ENCODE measurements at places on chromosomes 13 and 19.
A peak's percentile ranks its signal among the peaks of the same experiment; 100 is the strongest.

GRCh38 chr13:106036870-106037269 lies 498.6 kb downstream of the EFNB2 start:
- no peak for DNase-seq

GRCh38 chr13:42883142-42883541 lies 101.8 kb downstream of the FAM216B start:
- no peak for DNase-seq

DNA sequence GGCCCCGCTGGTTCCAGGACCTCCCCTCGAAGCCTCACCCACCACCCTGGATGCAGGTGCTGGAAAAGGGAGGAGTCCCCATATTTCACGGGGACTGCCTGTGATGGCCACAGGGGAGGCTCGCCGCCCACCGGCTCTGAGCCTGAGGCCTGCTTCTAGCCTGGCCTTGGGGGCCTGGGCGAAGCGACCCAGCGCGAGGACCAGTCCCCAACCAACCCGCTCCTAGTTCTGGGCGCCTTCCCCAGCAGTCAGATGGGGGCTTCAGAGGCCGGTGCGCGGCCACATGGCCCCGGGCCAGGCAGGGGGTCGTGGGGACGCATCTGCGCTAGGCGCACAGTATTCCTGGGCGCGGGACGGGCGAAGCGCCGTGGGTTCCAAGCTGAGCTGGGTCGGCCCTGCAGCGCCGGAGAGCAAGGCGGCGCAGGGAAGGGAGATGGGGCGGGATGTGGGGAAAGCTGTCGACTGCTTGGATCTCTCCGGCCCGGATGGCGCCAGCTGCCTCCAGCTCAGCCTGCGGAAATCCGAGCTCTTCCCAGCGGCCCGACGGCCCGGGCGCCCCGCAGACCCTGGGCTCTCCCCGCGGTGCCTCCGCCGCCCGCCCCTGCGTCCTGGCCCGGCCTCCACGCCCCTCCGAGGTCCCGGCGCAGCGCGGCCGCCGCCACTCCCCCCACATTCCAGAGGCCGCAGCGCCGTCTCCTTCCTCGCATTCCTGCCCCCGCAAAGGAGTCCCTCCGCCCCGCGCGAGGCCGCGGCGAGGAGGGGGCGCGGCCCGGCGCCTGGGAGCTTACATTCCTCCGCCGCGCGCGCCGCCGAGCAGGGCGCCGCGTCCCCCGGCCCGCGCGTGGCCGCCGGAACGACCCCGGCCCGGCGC lies at the start of gene WTIP:
WTIP (plus strand) TSS at position 788 of the 871 bp plus-strand sequence. CDS start 217 bp downstream, outside the sequence.
- peak; percentile 90 for DNase-seq

- DNase-seq = no peak
Measured at GRCh38 chr13:112761701-112762689, 72.2 kb downstream of the ATP11A start.

- no peak for DNase-seq
Measured at GRCh38 chr13:20969182-20969581, 66.6 kb upstream of the XPO4 start.

- DNase-seq = no peak
Measured at GRCh38 chr19:19170053-19170872, at the start of gene MEF2B. Gene MEF2B (minus strand): TSS chr19:19170263. CDS start chr19:19150735, 19,528 bp downstream.

GRCh38 chr19:21586311-21587116 lies 81.1 kb downstream of the ZNF429 start:
- no peak for DNase-seq

GRCh38 chr13:50613356-50613831 lies 230.1 kb downstream of the DLEU7 start:
- no peak for DNase-seq

DNA sequence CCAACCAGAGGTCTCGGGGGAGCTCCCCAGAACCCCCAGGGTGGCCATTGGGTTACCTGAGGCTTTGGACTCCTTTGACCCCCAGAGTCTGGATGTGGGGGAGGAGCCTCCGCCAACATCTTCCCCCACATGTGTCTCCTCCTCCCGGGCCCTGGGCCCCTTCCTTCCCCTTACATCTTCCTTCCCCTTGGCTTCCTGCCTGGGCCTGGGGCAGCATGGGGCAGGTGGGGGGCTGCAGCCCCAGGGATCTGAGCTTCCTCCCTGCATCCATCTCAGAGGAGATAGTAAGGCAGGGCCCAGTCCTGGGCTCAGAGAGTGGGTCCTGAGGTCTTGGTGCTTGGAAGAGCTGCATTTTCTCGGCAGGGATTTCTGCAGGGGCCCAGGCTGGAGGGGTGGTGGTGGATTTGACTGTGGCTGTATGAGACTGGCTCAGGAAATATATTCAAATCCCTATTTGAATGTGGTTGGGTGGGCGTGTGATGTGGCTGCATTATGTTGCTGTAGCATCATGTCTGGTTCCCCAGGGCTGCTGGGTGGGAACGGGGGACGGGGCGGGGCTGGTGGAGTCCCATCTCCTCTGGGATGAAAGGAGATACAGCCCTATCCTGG lies 919 bp downstream of the VAV1 start:
- DNase-seq = no peak

DNA sequence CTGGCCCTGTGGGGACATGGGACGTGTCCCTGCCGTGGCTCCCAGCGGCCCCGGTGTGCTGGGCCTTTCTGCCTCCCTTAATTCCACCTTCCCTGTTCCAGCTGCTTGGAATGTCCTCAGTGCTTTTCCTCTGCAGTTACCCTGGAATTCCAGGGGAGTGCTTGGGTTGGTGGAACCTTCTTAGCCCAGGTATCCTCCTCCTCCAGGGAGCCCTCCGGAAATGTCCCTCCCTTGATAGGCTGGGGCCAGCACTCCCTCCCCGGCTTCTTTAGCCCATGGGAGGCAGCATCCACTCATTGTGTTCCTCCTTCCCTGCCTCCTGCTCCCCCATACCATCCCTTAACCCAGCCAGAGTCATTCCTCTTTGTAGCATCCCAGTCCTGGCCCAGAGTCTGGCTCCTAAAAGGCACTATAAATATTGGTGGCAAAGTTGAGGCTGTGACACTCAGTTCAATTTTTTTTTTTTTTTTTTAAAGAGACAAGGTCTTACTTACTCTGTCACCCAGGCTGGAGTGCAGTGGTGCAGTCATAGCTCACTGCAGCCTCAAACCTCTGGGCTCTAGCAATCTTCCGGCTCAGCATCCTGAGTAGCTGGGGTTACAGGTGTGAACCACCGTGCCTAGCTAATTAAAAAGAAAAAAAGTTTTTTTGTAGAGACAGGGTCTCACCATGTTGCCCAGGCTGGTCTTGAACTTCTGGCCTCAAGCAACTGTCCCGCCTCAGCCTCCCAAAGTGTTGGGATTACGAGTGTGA lies 13.7 kb upstream of the SLC7A10 start:
- DNase-seq = no peak

GRCh38 chr19:15727724-15728123 lies at the start of gene OR10H2:
Gene OR10H2 (plus strand): TSS chr19:15728024. CDS start chr19:15728044, 20 bp downstream.
- DNase-seq = no peak

GRCh38 chr13:76795701-76796695 lies 90.2 kb downstream of the KCTD12 start:
- DNase-seq = no peak

DNA sequence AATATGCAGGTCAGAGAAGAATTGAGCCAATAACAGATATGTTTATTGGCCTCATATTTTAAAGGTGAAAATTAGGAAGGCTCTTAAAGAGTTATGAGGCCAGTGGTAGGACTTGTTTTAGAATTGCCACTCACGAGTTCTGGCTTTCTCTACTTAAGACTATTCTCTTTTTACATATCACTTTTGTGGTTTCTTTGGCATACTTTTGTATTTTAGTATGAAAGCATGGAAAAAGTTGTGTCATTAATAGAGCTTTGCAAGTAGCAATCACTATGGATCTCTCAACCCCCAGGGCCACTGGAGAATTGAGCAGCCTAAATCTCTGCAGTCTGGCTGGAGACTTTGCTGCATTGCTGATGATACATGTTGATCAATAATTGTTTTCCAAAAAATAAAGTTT lies 64.6 kb upstream of the SOX21 start:
- DNase-seq = no peak

DNA sequence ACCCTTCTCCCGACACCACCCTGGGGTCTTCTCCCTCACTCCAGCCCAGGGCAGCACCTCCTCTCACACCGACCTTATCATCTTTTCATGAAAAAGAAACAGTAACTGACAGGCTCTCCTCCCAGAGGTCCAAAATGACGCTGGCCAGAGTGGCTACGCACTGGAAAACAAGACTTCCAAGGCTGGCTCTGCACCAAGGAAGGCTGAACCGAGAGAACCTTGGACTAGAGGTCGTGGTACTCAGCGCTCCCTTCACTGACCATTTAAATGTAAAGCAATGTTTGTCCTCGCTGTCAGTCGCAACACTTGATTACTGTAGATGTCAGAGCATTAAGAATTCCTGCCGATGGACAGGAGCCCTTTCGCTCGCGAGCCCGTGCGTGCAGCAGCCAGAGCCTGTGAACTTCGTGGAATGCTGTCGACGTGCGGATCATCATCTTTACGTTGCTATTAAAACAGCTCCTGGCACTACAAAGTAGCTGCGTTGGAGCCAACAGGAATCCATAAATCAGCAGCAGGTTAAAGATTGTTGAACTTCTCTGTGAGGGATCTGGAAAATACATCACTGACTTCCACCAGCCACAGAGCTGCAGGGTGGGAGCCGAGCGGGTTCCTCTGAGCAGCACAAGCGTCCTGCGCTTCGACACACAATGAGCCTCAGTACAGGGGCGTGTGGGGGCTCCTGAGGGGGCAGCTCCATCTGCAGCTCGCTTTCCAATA lies 125.5 kb upstream of the MCF2L start:
- no peak for DNase-seq

DNA sequence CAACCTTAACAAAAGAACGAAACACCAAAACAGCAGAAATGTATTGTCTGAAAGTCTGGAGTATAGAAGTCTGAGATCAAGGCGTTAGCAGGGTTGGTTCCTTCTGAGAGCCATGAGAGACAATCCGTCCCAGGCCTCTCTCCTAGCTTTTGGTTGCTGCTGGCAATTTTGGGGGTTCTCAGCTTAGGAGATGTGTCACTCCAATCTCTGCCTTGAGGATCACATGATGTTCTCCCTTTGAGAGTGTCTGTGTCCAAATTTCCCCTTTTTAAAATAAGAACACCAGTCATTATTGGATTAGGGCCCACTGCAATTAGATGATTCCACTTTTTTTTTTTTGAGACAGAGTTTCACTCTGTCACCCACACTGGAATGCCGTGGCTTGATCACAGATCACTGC lies 10.1 kb downstream of the KCNN1 start:
- DNase-seq = no peak

DNA sequence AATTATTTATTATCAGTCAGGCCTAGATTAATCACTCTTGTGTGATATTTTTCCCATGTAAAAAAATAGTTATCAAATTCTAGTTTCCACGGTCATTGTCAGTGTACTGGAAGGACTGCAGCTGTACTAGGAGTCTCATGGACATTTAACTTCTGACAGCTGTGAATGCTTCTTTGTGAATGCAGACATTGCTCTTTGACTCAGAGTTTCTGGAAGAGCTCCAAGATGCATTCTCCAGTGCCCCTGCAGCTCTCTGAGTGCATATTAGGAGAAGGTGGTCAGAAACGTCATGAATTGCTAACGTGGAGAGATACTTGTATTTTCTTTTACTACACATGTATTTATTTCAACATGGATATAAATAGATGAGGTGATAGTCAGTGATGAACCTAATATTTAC lies 9.7 kb upstream of the SLITRK5 start:
- DNase-seq = peak; percentile 32

DNA sequence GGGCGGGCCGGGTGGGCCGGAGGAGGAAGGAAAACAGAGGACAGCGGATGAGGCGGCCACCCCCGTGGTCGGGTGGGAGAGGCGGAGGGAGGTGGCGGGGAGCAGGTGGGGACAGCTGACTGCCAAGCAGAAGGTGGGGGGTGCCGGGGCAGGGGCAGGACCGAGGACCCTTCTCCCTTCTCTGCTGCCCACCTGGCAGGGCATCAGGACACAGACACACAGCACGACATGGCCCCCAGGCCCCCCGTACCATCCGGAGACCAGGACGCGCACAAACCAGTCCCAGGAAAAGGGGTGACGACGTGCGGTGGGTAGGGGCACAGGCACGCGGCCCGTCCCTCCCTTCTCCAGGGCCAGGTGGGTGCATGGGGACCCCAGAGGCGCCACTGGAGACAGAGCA lies 11.0 kb upstream of the CACTIN start:
- no peak for DNase-seq

DNA sequence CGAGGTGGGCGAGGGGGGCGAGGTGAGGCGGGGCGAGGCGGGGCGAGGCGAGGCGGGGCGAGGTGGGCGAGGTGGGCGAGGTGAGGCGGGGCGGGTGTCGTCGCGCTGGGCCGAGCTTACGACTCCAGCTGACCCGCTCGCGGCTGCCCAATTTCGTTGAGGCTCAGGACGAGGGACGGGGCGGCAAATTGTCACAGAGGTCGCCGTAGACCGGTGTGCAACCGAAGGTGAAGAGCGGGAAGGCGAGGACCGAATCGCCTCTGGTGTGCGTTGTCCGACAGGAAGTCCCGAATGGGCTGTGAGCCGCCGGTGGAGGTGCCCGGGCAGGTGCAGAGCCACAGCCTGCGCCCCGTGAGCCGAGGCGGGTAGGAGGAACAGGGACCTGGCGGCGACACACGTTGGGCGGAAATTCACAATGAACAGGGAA lies at the start of gene LACC1:
LACC1 (plus strand) TSS at position 150 of the 427 bp plus-strand sequence. CDS start 1,082 bp downstream, outside the sequence.
- no peak for DNase-seq

DNA sequence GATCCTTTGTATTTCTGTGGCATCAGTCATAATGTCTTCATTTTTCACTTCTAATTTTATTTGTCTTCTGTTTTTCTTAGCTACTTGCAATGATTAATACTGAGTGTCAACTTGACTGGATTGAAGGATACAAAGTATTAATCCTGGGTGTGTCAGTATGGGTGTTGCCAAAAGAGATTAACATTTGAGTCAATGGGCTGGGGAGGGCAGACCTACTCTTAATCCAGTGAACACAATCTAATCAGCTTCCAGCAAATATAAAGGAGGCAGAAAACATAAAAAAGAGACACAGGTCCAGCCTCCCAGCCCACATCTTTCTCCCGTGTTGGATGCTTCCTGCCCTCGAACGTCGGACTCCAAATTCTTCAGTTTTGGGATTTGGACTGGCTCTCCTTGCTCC lies 640.9 kb upstream of the MIR17HG start:
- no peak for DNase-seq

DNA sequence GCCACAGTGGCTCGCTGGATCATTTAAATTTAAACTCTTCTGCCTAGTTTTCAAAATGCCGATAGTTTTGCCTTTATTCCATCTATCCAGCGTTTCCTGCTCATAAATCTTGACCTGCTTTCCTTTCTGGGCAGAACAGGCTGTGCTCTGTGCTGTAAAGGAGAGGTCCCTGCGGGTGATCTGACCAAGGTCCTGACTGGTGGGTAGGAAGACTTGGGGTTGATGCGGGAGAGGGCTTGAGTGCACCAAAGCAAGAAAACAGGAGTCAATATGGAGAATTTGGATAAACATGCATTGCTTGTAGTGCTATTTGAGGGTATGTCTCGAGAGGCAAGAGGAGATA lies 533.6 kb downstream of the MYO16 start:
- no peak for DNase-seq

GRCh38 chr19:3365836-3366752 lies at the start of gene NFIC:
Gene NFIC (plus strand): TSS chr19:3366583. CDS start chr19:3366637, 54 bp downstream.
- DNase-seq = peak; percentile 80

DNA sequence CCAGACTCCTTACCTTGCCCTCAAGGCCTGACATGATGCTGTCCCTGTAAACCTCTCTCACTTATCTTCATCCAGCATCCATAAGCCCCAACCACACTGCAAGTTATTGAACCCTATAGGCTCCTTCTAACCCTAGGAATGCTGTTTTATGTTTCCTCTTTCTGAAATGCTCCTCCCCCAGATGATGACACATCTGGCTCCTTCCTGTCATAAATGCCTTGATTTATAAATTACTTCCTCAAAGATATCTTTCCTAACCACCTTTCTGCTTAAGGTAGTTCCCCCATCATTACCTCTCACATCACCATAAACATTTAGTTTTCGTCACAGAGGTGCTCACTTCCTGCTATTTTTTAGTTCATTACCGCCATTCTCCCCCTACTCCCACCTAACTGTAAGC lies 12.3 kb downstream of the RUBCNL start:
- no peak for DNase-seq
